ENCODE measurements at places on chromosomes 12 and 14. TPM values are rescaled to one million over a fixed set of nuclear protein-coding genes. Genes with fewer than 3 reads are reported as not detected.
A peak's percentile ranks its signal among the peaks of the same experiment; 100 is the strongest.

DNA sequence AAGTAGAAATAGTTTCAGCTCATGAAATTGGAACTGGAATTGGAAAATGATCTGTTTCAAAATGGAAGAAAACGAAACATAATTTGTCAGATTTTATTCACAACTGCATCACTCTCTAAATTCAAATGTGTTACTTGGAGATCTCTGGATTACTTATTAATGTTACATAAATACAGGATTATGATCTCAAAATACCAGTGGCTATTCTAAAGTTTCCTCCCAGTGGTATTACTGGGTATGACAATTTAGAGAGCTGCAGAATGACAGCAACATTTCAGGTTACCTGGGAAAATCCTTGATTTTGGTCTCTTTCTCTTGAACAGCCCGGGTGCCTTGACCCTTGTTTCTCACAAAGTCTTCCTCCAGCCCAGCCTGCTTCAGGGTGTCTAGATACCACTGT is 14.2 kb downstream of the FAM161B start:
- no peak for DNase-seq
- H3K27ac ChIP-seq, result no peak overlapping the region
- peaks cover 17% of the 10 kb centered on the region for H3K36me3 ChIP-seq
- no peak overlapping the region for H3K4me3 ChIP-seq
- H3K4me1 ChIP-seq, result no peaks in the 10 kb centered on the region

DNA sequence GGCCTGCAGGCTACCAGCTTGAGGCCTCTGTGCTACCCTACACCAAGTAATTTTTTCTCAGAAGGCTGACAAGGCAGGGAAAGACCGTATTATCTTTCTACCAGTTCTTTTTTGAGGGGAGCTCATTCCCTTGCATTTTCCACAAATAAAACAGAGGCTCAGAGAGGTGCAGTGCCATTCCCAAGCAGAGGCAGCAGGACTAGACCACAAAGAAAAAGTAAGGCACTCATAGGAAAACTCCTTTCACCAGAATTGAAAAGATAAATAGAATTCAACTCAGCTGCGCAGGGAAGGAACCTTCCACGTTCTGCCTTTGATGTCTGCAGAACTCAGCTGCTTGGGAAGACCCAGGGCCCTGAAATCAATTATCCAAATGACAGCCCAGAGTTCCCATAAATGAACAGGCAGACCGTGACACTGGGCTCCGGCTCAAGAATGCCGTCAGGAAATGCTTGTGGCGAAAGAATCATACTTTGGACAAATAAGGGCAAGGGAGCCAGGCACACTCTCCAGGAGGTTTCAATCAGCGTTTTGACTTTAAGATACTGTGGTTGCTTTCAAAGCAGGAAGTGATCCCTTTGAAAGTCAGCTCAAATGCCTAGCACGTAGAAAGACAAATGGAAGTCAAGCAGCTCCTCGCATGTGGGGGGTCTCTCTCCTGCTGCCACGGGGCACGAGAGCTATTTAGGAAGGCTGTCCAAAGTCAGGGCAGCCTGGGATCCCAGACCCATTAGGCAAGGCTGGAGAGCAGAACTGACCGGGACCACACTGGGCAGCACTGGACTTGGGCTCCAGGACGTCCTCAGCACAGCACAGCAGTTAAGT is 14.0 kb downstream of the KCTD10 start:
- DNase-seq, result no peak
- peak overlapping the region; percentile 34 for H3K27ac ChIP-seq

- peaks cover 13% of the 10 kb centered on the region for H3K4me1 ChIP-seq
- no peaks in the 10 kb centered on the region for H3K27me3 ChIP-seq
- H3K27ac ChIP-seq, result no peak overlapping the region
- no peak for DNase-seq
- no peak overlapping the region for H3K4me3 ChIP-seq
Measured at GRCh38 chr12:108722992-108723766, 8.1 kb downstream of the CORO1C start.

DNA sequence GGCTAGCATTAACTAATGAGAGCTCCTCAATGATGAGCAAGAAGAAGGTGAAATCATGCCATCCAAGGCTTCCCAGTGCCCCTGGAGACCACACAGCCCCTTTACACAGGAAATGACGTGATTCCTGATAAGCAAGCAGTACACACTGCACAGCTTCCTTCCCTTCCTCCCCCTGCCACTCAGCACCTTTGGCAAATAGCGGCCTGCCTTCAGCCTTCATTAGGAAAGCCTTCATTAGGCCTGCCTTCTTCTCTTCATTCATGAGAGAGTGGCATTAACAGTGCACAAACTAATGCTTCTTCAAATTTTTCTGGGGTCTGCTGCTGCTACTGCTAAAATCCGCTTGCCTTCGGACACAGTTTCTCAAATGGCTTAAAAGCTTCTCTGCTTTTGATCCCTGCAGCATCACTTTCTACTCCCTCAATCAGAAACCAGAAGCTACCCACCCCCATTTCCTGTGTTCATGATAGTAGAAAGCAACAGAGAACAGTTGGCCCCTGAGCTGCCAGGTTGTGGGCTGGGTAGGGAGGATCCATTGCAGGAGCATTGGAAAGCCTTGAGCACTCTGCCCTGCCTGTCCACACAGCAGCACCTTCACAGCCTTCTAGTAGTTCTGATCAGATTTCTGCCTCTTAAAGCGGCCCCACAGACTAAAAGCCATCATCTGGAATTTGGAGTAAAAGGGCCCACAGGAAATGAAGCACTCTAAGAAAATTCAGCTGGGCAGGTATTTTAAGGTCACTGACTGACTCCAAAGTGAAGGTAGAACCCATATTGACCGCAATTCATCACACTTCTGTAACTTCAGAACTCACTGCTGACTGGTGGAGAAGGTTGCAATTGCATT is 103.8 kb upstream of the ETV6 start:
- no peak overlapping the region for H3K4me3 ChIP-seq
- H3K36me3 ChIP-seq, result no peaks in the 10 kb centered on the region
- H3K27me3 ChIP-seq, result no peaks in the 10 kb centered on the region
- peaks cover 9% of the 10 kb centered on the region for H3K4me1 ChIP-seq
- DNase-seq, result no peak

- H3K4me1 ChIP-seq, result peaks cover 1% of the 10 kb centered on the region
- H3K27ac ChIP-seq, result no peak overlapping the region
- no peaks in the 10 kb centered on the region for H3K36me3 ChIP-seq
- no peaks in the 10 kb centered on the region for H3K27me3 ChIP-seq
- no peak overlapping the region for H3K4me3 ChIP-seq
Measured at GRCh38 chr12:90091809-90092208, 383.2 kb upstream of the ATP2B1 start.

GRCh38 chr12:25843976-25844375 is 114.5 kb upstream of the RASSF8 start:
- no peaks in the 10 kb centered on the region for H3K36me3 ChIP-seq
- H3K4me3 ChIP-seq, result no peak overlapping the region
- H3K27ac ChIP-seq, result no peak overlapping the region
- peaks cover 17% of the 10 kb centered on the region for H3K4me1 ChIP-seq
- DNase-seq, result no peak

DNA sequence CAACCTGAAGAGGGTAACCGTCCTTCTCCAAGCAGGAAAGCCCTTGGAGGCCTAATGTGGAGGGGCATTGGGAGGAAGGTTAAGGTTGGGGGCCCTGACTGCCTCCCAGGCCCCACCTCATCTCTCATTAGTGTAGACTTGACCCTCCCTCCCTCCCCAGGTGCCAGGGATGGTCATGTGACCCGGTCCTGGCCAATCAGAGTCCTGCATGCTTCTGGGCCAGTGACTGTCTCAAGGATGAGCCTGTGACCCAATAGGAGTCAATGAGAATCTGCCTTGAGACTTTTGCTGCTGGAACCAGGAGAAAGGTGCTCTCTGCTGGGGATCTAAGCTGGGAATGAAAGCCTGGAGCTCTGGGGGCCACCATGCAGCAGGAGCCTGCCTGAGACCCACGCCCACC is 70.8 kb downstream of the NCOR2 start:
- DNase-seq, result no peak
- no peak overlapping the region for H3K27ac ChIP-seq
- peaks cover 27% of the 10 kb centered on the region for H3K4me1 ChIP-seq
- peaks cover 2% of the 10 kb centered on the region for H3K36me3 ChIP-seq

GRCh38 chr12:22991250-22991844 is 366.4 kb downstream of the ETNK1 start:
- no peaks in the 10 kb centered on the region for H3K36me3 ChIP-seq
- H3K4me1 ChIP-seq, result no peaks in the 10 kb centered on the region
- no peaks in the 10 kb centered on the region for H3K27me3 ChIP-seq
- no peak overlapping the region for H3K27ac ChIP-seq
- no peak overlapping the region for H3K4me3 ChIP-seq
- no peak for DNase-seq

DNA sequence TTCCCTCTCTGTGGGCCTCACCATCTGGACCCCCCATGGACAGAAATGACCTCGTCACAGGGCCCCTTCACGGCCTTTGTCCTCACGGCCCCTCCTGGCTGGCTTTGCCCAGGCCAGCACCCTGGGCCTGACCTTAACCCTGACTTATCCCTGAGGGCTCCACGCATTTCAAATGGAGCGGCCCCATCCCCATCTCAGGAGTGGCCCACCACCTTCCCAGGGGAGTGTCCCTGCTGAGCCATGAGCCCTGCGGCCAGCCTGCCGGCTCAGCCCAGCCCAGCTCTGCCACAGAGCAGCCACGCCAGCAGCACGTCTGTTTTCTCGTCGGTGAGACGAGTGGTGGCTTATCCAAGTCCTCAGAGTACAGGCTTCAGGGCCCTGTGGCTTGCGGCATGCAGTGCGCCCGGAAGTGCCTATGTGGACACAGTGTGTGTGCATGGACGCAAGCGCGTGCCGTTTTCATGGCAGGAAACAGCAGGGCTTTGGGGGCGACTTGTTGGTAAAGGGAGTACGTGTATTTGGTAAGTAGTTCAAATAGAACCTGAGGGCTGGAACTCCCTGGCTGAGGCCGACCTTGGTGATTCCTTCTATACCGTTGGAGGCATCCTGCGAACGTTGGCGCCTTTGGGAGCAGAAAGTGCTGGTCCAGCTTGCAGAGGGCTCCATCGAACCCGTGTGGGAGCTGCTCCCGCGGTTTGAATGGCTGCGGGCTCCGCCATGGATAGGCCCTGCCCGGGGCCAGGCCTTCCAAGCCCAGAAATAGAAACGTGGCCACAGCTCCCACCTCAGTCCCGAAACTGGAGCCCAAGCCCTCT is 52.1 kb downstream of the LRCOL1 start:
- H3K27ac ChIP-seq, result no peak overlapping the region
- H3K4me1 ChIP-seq, result peaks cover 5% of the 10 kb centered on the region
- peak overlapping the region; percentile 51 for H3K4me3 ChIP-seq
- peaks cover 12% of the 10 kb centered on the region for H3K27me3 ChIP-seq
- no peak for DNase-seq

GRCh38 chr12:49942512-49942893 is 8.0 kb upstream of the AQP2 start:
- no peak overlapping the region for H3K27ac ChIP-seq
- no peak overlapping the region for H3K4me3 ChIP-seq
- peaks cover 38% of the 10 kb centered on the region for H3K4me1 ChIP-seq
- no peaks in the 10 kb centered on the region for H3K36me3 ChIP-seq
- H3K27me3 ChIP-seq, result peaks cover 36% of the 10 kb centered on the region

GRCh38 chr12:49645146-49646039 is 22.0 kb downstream of the PRPF40B start:
- H3K36me3 ChIP-seq, result peaks cover 12% of the 10 kb centered on the region
- DNase-seq, result no peak
- no peak overlapping the region for H3K4me3 ChIP-seq
- peaks cover 3% of the 10 kb centered on the region for H3K4me1 ChIP-seq
- peak overlapping the region; percentile 76 for H3K27ac ChIP-seq
- no peaks in the 10 kb centered on the region for H3K27me3 ChIP-seq

GRCh38 chr12:68290126-68290525 is 36.7 kb upstream of the IL22 start:
- no peak overlapping the region for H3K4me3 ChIP-seq
- no peaks in the 10 kb centered on the region for H3K27me3 ChIP-seq
- no peak overlapping the region for H3K27ac ChIP-seq
- peaks cover 1% of the 10 kb centered on the region for H3K4me1 ChIP-seq
- H3K36me3 ChIP-seq, result peaks cover 2% of the 10 kb centered on the region

- DNase-seq, result no peak
- H3K27me3 ChIP-seq, result no peaks in the 10 kb centered on the region
- H3K36me3 ChIP-seq, result peaks cover 21% of the 10 kb centered on the region
Measured at GRCh38 chr14:54481695-54482094, 7.1 kb downstream of the GMFB start.

DNA sequence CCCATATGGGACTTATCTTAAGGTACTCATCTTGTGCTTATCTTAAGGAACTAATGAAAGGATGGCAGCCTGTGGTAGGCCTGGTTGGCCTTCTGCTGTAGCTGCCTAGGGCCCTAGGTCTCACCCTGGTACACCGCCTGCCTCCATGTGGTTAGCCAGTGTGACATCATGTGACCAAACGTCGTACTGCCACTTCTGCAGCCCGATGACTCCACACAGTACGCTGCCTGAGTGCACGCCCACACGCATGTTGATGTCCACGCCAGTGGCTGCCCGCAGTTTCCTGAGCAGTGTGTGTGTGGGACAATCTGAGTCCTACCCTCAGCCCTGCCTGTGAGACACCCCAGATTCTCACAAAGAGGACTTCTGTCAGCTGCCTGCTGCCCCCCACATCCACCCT is 5.1 kb downstream of the ADCY4 start:
- peaks cover 3% of the 10 kb centered on the region for H3K4me1 ChIP-seq
- H3K27me3 ChIP-seq, result peaks cover 68% of the 10 kb centered on the region
- H3K4me3 ChIP-seq, result no peak overlapping the region
- no peak for DNase-seq
- H3K27ac ChIP-seq, result no peak overlapping the region

- no peak for DNase-seq
- H3K4me1 ChIP-seq, result no peaks in the 10 kb centered on the region
- H3K27ac ChIP-seq, result no peak overlapping the region
- H3K4me3 ChIP-seq, result no peak overlapping the region
- H3K27me3 ChIP-seq, result no peaks in the 10 kb centered on the region
Measured at GRCh38 chr12:93536111-93536765, 36.2 kb upstream of the SOCS2 start.

GRCh38 chr12:57016348-57016747 is at the start of gene TAC3:
TSS of gene TAC3 (minus strand) at chr12:57016529. CDS start at chr12:57015797, 732 bp downstream.
- peaks cover 7% of the 10 kb centered on the region for H3K4me1 ChIP-seq
- H3K4me3 ChIP-seq, result no peak within 1 kb of the TSS
- DNase-seq, result no peak
- H3K36me3 ChIP-seq, result no peaks in the 10 kb centered on the region
- H3K27me3 ChIP-seq, result peaks cover 19% of the 10 kb centered on the region

INHBE gene
- 2.0 TPM for total RNA-seq

ANG gene
- total RNA-seq, result 8.0 TPM

OR4K5 gene
- total RNA-seq, result not detected

STON2 gene
- total RNA-seq, result 77.2 TPM

KRT73 gene
- total RNA-seq, result not detected

SYT1 gene
- total RNA-seq, result 4.2 TPM

TEX52 gene
- total RNA-seq, result not detected

CELA1 gene
- not detected for total RNA-seq

SOCS4 gene
- total RNA-seq, result 25.0 TPM

RILPL2 gene
- total RNA-seq, result 2.8 TPM

Data from progenitor cell of endocrine pancreas (in vitro differentiated cells).